ENCODE measurements at places on chromosomes 12 and 14.

- DNase-seq = no peak
Measured at GRCh38 chr12:111066744-111067437, 146.5 kb upstream of the MYL2 start.

- peak; percentile 59 for DNase-seq
Measured at GRCh38 chr12:104596134-104596799, 139.5 kb downstream of the CHST11 start.

GRCh38 chr12:71958993-71959578 lies 20.4 kb downstream of the TPH2 start:
- no peak for DNase-seq

- no peak for DNase-seq
Measured at GRCh38 chr12:90166671-90167070, 458.0 kb upstream of the ATP2B1 start.

GRCh38 chr12:52805000-52805399 lies 8.9 kb downstream of the KRT4 start:
- no peak for DNase-seq

DNA sequence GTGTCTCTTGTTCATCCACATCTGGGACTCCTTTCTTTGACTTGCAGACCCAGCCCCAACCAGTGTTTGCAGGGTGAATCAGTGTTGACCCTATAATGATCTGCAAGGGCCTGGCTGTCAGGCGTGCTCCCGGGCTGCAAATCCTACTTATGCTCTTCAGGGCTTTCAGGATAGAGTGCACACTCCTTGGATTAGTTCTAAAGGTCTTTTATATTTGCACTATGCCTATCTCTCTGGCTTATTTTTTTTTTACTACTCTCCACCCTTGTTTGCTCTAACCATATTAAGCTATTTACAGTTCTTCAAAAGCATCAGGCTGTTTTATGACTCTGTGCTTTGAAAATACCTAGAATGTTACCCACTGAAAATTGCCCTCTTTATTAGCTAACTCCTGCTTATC lies 4.3 kb upstream of the PRICKLE1 start:
- no peak for DNase-seq

GRCh38 chr14:20456971-20457370 lies 1.9 kb downstream of the APEX1 start:
- no peak for DNase-seq

DNA sequence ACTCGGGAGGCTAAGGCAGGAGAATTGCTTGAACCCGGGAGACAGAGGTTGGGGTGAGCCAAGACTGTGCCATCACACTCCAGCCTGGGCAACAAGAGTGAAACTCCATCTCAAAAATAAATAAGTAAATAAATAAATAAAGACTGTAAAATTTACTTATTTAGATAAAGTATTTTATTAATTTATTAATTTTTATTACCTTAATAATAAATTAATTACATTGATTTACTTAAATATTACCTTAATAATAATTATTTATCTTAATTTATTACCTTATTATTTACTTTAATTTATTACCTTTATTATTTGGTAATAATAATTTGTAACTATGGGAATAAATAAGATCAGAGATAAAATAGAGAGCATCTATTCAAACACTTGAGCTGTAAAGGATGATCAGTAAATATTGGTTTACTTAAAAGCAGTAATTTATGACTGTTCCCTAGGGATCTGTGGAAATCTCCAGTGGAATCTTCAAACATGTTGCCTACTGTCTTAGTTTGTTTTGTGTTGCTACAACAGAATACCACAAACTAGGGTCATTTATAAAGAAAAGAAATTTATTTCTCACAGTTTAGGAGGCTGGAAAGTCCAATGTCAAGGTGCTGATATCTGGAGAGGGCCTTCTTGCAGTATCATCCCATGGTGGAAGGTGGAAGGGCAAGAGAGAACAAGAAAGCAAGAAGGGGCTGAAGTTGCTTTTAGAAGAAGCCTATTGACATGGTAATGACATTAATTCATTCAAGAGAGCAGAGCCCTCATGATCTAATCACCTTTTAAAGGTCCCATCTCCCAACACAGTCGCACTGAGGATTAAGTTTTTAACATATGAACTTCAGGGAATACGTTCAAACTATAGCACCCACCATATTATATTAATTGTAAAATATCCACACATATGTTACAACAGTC lies 37.1 kb downstream of the SOCS2 start:
- no peak for DNase-seq

- no peak for DNase-seq
Measured at GRCh38 chr12:49804821-49805220, 23.4 kb downstream of the NCKAP5L start.

DNA sequence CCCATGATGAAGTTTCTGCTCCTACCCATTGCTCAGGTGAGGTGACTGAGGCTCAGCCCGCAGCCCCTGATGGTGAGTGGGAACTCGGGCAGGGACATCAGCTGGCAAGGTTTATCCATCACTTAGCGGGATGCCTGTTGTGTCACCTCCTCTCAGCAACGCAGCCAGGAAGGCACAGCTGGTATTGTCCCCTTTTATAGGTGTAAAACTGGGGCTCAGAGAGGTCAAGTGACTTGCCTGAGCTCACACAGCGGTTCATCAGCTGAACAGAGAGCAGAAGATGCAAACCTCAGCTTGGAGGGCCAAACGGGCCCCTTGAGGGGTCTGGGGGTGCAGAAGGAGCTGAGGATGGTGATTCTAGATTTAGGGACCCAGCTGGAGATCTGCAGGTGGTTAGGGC lies 143.6 kb downstream of the PHETA1 start:
- DNase-seq = no peak

DNA sequence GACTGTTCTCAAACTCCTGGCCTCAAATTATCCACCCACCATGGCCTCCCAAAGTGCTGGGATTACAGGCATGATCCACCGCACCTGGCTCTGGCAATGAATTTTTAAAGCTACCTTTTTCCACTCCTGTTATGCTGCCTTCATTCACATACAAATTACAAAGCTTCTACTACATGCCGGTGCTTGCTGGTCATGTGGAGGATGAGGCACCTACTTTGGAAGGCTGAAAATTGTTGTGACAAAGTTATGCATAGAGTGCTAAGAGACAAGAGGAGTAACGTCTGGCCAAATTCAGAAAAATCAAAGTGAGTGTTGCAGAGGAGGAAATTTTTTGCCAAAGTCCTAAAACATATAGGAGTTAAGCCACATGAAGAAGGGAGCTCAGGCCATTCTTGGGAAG lies 191.7 kb upstream of the PPFIA2 start:
- DNase-seq = no peak

DNA sequence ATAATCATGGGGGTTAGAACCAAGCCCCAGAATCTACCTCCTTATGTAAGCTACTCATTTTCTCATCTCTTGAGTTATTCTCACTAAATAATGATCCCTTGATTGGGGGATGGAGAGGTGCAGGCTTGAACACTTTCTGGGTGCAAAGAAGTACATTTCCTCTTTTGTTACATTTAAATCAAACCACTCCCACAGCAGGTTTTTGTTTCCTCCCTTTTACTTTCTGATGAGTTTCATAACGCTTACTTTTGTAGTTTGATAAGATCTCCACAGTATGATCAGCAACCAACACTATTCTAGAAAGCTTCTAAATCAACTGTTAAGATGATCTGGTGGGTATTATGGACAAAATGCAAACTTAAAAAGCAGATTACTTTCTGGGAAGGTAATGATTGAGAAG lies 20.5 kb downstream of the VCPKMT start:
- no peak for DNase-seq

- no peak for DNase-seq
Measured at GRCh38 chr14:65438266-65438933, 25.9 kb downstream of the FUT8 start.

- DNase-seq = no peak
Measured at GRCh38 chr12:63963868-63964267, 119.4 kb downstream of the SRGAP1 start.

- DNase-seq = peak; percentile 28
Measured at GRCh38 chr12:50934981-50935807, 17.1 kb upstream of the HIGD1C start.

DNA sequence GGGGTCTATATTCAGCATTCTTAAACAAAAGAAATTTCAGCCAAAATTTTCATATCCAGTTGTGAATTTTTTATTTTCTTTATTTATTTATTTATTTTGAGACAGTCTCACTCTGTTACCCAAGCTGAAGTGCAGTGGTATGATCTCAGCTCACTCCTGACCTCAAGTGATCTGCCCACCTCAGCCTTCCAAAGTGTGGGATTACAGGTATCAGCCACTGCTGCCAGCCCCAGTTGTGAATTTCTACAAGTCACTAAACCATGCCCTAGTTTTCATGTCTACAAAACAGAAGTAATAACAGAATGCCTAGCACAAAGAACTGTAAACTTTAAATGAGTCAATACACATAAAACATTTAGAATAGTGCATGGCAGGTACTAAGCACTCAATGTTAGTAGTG lies 254.2 kb downstream of the C12orf50 start:
- DNase-seq = no peak

DNA sequence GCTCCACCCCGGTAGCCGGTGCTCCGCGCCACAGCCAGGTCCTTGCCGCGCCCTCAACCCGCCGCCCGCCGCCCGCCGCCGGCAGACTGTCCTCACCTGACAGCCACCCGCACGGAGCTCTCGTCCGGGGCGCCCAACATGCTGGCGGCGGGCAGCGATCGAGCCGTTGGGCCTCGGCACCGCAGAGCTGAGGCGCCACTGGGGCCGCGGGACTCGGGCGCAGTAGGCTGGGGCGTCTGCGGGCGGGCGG lies 164 bp downstream of the KIF21A start:
- no peak for DNase-seq

DNA sequence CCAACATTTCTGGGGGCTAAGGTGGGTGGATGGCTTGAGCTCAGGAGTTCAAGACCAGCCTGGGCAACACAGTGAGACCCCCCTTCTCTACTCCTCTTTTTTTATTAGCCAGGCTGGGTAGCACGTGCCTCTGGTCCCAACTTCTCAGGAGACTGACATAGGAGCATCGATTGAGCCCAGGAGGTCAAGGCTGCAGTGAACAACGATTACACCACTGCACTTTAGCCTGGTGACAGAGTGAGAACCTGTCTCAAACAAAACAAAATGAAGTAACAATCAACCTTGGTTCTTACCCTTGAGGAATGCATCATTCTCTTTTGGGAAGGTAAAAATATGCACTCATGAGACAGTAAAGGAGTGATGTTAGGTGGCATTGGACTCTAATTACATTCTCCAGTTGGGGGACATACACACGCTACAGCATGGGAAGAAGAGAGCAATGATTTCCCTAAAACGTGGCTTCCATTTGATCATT lies 3.9 kb upstream of the NIN start:
- DNase-seq = no peak

DNA sequence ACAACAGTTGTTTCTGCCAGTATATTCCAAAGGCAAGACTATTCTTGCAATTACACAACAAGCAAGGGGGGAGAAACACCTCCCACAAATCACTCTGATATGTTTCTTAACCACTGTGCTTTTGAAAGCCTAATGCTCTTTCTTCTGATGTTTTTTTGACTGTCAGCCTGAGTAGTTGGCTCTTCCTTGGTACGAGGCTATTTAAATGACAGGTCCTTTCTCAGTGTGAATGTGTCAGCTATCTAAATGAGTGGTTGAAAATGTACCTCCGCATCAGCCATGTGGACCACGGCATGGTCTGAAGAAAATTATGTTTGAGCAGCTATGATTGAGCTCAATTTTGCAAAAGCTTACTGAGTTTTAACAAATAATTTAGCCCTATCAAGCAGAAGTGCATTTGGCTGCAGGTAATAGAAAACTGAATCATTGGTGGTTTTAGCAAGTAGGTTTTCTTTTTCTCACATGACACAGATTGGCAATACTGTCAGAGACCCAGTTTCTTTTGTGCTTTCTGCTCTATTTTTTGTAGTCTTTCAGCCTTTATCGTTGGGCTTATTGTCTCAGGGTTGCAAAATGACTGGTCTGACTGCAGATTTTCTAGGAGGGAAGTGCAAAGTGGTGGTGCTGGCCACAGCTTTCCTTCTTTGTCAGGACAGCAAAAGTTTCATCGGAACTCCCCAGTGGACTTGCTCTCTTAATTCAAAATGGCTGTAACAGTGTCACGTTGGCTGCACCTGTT lies 162.8 kb downstream of the RGS6 start:
- no peak for DNase-seq

- DNase-seq = no peak
Measured at GRCh38 chr12:132563911-132564310, 46.5 kb downstream of the LRCOL1 start.

DNA sequence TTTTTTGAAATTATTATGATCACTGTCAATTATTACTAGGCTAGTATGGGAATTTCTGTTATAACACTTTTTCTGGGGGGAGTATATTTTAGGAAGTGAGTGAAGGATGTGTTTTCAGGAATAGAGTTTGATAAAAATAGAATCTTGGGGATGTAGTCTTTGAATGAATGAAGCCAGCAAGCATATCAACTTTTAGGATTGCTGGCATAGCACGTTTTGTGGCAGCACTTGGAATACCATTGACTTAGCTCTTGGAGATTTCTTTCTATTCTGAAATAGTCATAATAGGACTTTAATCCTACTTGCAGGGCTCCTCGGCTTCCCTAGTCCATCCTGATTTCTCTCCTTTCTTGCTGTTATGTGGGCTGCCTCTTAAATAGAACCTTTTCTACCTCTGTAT lies 141.6 kb downstream of the DACT1 start:
- DNase-seq = no peak

DNA sequence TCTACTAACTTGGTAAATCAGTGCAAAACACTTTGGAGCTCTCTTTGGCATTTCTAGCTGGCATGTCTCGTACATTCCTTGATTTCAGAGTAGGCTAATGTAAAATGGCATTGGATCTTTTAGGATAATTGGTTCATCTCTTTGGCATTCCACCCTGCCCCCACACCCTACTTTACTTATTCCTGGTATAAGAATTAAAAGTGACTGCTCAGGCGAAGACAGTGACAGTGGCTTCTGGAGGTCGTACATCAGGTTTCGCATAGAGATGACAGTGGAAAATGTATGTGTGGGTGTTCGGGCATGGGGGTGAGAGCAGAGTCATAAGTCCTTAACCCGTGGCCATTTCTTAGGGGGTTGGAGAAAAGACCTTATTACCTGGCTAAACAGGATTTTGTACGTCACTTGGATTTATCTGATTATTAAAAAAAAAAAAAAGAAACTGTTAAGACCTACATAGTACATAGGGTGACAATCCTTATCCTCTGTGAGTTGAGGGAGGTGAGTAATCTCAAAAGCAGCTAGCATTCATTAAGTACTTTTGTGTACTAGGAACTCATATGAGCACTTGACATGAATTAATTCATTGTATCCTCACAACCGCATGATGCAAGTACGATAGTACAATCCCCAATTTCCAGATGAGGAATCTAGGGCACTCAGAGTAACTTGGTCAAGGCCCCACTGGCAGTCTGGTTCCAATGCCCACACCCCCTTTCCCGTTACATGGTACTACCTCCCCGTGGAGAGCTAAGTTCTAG lies 22.4 kb upstream of the KCNK13 start:
- no peak for DNase-seq

DNA sequence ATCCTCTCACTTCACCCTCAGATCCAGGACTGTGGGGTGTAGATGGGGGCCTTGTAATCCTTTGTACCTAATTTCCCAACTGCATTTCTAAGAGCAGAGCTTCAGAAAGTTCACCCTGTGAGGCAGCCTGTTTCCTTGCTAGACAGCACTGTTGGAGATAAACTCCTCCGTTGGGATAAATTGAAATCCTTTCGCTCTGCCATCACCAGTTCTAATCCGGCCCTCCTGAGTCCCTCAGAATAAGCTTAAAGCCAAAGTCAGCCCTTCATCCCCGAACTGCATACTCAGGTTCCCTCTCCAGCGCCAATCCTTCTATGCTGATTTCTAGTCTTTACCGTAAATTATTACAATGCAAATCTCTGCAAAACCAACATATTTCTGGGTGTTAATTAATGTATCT lies 114.7 kb downstream of the PRMT8 start:
- no peak for DNase-seq

GRCh38 chr12:43213608-43214007 lies 338.4 kb downstream of the ADAMTS20 start:
- DNase-seq = no peak

- DNase-seq = no peak
Measured at GRCh38 chr12:75553398-75553797, 42.0 kb upstream of the KRR1 start.
